Bronchial epithelial cell (primary cell): ENCODE measurements at places on chromosomes 5 and 9. TPM values are rescaled to one million over a fixed set of nuclear protein-coding genes. Genes with fewer than 3 reads are reported as not detected.

- no peak for DNase-seq
Measured at GRCh38 chr9:105027084-105027483, 99.1 kb upstream of the ABCA1 start.

GRCh38 chr9:70816891-70817290 lies 304.5 kb downstream of the TRPM3 start:
- DNase-seq: peak; percentile 22

- peak; percentile 84 for DNase-seq
Measured at GRCh38 chr9:121350993-121351561, 19.0 kb downstream of the STOM start.

DNA sequence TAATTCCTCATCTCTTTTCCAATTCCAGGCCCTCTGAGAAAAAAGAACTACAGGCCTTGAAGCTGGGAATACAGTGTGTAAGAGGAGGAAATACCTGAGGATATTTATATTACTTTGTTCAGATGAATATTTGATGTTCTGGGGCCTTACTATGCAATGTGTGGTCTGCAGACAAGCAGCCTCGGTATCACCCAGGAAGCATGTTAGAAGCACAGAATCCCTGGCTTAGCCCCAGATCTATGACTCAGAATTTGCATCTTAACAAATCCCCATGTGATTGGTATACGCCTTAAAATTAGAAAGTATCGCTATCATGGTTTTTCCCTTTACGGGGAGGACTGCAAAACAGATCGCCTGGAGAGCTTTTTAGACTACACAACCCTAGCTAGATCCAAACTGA lies 121.0 kb downstream of the JAKMIP2 start:
- DNase-seq: peak; percentile 20

GRCh38 chr9:126043681-126044080 lies 282.9 kb upstream of the MVB12B start:
- no peak for DNase-seq

DNA sequence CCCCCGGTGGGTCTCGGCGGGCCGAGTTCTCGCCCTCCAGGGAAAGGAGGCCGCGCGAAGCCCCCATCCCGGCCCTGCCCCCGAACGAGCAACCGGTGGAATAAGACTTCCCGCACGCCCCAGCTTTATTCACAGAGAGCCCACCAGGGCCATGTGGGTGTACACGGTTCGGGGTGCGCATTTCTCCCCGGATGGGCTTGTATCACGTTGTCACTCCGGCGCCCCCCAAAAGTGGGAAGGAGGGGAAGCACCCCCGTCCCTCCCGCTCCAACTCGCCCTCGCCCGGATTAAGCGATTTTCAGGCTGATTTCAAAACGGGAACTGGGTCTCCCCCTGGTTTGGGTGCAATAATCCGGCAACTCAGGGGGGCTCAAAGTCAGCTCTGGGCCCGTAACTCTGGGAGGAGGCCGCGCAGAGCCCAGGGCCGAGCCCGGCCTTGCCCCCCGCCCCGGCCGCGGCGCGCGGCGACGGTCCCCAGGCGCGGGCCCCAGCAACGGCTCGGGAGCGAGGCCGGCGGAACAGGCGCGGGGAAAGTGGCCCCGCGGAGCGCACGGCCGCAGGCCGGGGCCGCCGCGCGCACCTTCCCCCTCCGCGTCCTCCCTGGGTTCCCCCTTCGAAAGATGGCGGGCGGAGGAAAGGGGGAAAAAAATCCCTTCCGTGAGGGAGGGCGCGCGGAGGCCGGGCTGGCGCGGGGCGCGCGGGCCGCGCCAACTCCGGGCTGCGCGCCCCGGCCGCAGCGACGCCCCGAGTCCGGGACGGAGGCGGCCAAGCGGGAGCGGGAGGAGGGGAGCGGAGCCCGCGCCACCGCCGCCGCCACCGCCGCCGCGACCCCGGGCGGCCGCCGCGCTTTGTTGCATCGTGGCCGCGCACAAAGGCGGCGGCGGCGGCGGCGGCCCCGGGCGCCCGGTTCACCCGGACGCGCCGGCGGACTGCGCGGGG lies 644 bp downstream of the BRD3 start:
- DNase-seq: no peak

GRCh38 chr9:134173127-134174072 lies 9.0 kb upstream of the RNU6ATAC start:
- no peak for DNase-seq

GRCh38 chr5:139068494-139069151 lies 129.5 kb downstream of the SIL1 start:
- no peak for DNase-seq

- DNase-seq: no peak
Measured at GRCh38 chr9:38226491-38226951, 157.5 kb upstream of the SHB start.

GRCh38 chr5:154773326-154773725 lies 18.1 kb downstream of the LARP1 start:
- DNase-seq: no peak

DNA sequence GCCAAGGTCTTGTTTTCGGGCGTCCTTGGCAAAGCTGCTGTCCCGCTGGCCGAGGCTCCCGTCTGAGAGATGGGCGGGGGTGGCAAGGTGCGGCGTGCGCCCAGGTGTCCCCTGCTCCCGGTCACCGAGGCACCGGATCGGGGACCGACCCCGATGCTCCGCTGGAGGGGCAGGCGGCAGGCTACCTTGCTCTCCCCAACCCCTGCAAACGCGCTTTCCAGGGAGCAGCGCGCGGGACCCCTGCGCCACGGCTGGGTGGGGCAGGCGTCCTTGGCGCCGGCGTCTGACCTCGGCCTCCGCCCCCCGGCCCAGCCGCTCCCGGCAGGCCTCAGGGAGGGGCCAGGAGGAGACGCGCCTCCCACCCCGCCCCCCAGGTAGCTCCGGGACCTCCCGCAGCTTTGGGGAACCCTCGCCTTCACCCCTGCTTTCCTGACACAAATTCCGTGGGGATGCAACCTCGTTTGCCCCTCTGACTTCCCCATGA lies 551 bp downstream of the N4BP3 start:
- DNase-seq: no peak

DNA sequence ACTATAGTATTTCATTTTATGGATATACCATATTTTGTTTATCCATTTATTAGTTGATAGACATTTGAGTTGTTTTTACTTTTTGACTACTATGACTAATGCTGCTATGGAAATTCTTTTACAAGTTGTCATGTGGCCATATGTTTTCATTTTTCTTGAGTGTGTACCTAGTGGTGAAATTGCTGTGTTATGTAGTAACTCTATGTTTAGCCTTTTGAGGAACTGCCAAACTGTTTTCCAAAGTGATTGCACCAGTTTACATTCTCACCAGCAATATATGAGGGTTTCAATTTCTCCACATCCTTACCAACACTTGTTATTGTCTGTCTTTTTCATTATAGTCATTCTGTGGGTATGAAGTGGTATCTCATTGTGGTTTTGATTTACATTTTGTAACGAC lies 75.4 kb downstream of the GRIA1 start:
- peak; percentile 92 for DNase-seq

DNA sequence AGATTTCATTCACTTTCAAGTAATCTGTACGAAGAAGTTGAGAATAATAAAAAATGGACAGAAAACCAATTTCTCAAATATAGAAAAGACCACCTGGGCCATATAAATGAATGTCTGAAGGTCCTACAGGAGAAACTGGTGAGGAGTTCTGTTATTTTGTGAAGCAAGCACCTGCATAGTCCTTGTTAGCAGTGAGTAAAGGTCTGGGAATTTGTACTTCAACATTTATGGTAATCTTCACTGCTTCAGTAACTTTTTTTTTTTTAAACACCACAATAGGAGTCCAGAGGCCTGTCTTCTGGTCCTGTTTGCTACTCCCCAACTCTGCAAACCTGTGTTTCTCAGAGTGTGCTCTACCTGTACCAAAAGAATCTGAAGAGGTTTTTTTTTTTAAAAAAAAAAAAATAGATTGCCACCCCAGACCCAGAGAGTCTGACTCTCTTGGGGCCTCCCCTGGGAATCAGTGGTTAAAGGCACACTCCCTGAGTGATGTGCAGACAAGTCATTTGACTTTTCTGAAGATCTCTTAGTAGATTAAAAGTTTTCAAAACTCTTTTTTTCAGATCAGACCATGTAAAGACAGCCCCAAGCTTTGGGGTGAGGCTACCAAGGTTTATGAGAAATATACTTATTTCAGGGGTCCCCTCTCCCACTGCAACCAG lies 55.5 kb downstream of the FAM81B start:
- peak; percentile 65 for DNase-seq

DNA sequence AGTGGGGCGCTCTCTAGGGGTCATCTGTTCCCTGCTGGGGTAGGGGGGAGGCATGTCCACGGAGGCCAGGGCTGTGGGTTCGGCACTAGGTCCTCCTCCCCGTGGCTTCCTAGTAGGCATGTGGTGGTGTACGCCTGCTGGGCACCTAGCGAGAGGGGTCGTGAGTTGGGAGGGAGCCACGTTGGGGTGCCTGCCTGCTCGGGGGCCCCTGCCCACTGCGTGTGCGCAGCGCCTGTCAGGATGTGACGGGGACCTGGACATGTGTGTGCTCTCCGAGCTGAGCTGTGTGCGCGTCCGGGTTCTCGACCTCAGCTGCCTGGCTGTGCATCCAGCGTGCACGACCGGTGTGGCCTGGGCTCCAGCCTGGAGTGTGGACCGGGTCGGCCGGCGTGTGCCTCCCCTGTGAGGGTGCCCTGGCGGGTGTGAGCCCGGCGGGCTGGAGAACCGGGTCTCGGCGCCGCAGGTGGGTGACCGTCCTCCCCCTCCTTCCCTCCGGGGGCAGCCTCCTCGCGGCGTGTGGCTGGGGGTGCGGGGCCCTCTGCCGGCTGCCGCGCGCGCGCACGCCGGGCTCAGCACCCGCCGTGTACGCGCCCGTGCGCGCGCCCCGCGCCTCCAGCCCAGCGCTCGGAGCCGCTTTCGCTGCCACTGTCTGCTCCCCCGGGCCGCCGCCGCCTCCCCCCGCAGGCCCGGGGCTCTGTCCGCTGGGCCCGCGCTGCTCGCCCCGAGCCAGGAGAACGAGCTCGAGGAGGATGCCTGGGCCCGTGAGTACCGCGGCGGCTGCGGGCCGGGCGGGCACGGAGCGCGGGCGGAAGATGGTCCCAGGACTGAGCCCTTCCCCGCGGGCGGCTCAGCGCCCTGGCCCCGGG lies at the start of gene PRR7:
TSS of gene PRR7 (plus strand) at position 615 of the 866 bp plus-strand sequence. CDS start 8,254 bp downstream, outside the sequence.
- DNase-seq: no peak

DNA sequence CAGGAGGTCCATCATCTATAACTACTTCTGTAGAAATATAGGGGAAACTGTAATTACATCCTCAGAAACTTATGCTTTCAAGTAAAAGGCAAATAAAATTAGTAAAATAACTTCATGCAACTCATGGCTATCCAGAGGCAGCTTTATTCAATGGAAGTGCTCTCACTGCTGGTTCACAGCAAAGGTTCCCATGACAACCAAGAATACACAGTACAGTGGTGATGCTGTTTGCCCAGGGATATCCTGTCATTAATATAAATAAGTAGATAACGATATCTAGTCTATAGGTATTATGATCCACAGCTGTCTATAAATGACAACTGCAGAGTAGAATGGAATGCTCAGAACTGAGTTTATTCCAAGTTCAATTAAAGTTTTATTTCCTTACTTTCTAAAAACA lies 390.3 kb downstream of the PDE4D start:
- DNase-seq: no peak

DNA sequence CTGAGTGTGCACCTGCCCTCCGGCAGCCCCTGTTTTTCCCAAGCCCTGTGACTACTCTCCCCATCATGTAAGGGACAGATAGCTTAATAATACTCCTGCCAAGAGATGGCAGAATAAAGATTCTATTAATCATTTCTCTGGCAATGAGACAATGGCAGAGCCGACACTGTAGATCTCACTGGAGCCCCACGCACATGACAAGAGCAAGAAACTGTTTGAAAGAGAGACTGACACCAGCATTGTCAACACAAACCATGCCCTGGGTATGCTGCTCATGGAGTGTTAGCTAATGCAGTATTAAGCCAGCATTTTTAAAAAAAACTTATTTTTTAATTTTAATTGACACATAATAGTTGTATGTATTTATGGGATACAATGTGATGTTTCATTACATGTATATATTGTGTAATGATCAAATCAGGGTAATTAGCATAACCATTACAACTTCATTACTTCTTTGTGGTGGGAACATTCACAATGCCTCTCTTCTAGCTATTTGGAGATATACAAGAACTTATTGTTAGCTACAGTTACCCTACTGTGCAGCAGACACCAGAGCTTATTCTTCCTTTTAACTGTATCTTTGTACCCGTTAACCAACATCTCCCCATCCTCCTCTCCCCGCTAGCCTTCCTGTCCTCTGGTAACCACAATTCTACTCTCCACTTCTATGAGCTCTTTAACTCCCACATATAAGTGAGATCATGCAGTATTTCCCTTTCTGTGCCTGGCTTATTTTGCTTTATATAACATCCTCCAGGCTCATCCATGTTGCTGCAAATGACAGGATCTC lies 31.5 kb upstream of the SEMA4D start:
- DNase-seq: no peak

DNA sequence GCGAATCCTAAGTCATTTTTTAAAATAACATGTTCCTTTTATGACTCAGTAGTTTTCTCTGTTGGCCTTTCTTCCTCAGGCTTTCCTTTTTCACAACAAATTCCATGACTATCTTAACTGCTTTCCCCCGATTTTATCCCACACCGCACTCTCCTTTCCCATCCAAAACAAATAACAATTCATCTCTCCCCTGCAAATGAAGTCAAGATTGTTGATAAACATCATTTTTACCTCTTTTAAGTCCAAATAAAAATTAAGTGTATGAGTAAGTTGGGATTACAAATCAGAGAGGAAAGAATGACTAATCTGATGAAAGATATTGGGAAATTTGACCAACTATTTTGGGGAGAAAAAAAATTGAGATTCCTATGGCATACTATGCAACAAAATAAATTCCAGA lies 47.3 kb downstream of the SEC61B start:
- peak; percentile 35 for DNase-seq

DNA sequence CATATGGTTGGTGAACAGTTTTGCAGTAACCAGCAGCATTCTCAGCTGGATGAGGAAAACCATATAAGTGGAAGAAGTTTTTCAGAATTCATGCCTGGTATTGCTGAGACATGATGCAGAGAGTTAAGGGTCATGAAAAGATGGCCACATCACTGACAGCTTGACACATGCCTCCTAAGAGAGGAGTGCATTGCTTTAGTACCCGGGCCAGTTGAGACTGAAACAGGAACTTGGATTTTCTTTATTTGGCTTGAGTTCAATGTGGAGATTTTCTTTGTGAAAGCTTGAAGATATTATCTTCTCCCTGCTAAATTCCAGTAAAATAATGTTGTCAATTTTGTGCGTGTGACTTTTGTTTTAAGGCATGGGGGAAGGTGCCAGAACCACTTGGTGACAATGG lies 35.8 kb downstream of the HACD4 start:
- DNase-seq: no peak

GRCh38 chr5:15452781-15453180 lies 47.2 kb upstream of the FBXL7 start:
- no peak for DNase-seq

The DEPDC1B gene
- 2.1 and 3.2 TPM in 2 replicates for total RNA-seq

The CDC20B gene
- total RNA-seq: not detected in 2 replicates

The WDR5 gene
- total RNA-seq: 16.1 TPM in 2 replicates

The SCAI gene
- total RNA-seq: 4.7 and 7.1 TPM in 2 replicates

The SPINK6 gene
- total RNA-seq: not detected in 2 replicates

The OR1B1 gene
- not detected in 2 replicates for total RNA-seq

The FCN1 gene
- not detected in 2 replicates for total RNA-seq

The PCDHGB1 gene
- under 0.01 and 0.26 TPM in 2 replicates for total RNA-seq

The PCDHAC1 gene
- total RNA-seq: 1.6 and 1.7 TPM in 2 replicates

The PHYHD1 gene
- total RNA-seq: 1.1 and 3.8 TPM in 2 replicates
